ENCODE measurements at places on chromosomes 4 and X.

DNA sequence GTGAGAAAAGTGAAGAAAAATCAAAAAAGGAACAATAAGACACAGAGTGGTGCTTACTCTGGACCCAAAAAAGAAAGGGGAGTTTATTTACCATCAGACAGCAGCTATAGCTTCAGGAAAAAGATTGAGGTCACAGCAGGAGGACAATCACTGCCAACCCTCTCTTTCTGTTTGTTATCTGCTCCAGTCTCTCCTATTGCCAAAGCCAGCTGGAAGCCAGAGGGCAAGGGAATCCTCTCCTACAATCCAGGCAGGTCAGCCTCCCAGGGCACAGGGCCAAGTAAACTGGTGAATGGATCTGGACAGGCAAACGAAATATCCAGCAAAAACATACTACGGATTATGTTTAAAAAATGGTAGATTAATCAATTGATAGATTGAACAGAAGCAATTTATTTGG lies 306.9 kb upstream of the SLIT2 start:
- no peak for DNase-seq

GRCh38 chr4:87077914-87078585 lies 142.4 kb downstream of the KLHL8 start:
- no peak for DNase-seq

- no peak for DNase-seq
Measured at GRCh38 chrX:16917120-16917519, 29.3 kb upstream of the REPS2 start.

DNA sequence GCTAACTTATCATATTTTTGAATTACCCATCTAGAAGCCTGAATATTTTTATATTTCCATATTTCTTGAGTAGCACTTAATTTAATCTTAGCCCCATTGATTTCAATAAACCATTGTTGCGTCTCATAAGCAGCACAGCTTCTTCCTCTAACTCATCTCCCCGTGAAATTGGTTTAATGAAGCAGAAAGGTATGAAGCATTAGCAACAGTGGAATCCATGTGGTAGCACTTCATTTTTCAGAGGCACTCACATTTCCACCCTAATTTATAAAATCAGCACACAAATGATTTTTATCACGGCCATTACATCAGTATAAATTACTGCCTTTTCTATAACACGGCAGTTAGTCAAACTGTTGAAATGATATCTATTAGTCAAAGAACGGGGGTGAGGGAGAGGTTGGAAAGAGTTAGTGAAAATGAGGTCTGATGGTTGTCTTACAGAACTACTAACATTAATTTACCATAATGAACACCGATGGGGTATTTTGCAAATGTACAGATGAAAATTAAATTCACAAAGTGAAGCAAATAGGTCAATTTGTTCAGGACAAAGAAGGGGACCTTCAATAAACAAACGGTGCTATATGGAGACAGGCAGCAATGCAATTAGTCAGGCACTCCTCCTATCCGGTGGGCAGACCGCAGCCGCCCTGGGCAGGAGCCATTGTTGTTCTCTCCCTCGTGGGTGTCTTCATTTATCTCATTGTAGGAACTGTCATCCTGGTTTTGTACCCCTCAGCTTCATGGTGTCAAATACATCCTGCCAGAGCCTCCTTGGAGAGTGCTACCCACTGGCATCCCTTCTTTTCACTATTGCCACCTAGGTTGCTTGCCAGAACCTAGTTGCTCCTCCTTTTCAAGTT lies 205.7 kb downstream of the SOX3 start:
- DNase-seq: no peak

- no peak for DNase-seq
Measured at GRCh38 chrX:98111684-98112083, 1228.0 kb downstream of the RPA4 start.

GRCh38 chr4:162506253-162506652 lies 342.5 kb upstream of the FSTL5 start:
- DNase-seq: peak; percentile 6

DNA sequence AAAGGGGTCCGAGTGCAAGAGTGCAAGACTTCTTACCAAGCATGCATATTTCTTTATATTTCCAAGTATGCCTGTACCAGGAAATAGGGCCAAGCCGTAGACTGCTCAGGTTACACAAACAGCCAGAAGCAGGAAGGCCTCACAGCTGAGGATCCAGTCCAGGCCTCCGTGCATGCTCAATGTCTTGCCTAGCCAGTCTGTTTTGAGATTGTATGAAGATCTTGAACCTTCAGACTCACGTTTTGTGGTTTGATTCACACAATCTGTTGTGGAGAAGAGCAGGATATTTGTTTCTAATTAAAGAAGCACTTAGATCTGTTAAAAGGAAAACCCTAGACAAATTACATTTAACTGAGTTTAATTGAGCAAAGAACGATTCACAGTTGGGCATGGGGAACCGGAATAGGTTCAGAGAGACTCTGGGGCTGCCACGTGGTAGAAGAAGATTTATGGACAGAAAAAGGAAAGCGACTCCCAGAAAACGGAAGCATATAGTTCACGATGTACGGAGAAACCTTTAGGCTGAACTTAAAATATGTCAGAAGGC lies 1.2 kb downstream of the MGST2 start:
- peak; percentile 52 for DNase-seq

DNA sequence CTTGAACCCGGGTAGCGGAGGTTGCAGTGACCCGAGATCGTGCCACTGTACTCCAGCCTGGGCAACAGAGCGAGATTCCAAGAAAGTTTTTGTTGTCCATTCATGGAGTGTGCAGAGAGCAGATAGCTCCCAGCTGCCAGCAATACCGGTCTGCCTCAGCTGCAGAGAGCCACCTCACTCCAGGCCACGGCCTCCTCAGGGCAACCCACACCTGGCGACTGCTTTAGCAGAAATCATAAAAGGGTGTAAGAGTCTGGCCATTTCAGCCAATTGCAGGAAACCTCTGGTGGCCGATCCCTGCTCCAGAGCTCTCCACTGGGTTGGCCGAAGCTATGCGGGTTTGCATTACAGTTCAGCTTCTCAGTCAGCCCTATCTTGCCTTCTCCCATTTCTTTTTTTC lies 227.4 kb upstream of the BCOR start:
- no peak for DNase-seq

- DNase-seq: no peak
Measured at GRCh38 chr4:85556283-85556682, 81.3 kb downstream of the ARHGAP24 start.

DNA sequence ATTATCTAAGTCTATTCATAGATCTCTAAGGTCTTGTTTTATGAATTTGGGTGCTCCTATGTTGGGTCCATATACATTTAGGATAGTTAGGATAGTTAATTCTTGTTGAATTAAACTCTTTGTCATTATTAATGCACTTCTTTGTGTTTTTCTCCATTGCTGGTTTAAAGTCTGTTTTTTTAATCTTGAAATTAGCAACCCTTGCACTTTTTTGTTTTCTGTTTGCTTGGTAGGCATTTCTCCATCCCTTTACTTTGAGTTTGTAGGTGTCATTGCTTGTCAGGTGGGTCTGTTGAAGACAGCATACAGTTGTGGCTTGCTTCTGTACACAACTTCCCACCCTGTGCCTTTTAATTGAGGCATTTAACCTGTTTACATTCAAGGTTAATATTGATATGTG lies 434.8 kb downstream of the OPHN1 start:
- DNase-seq: no peak

- peak; percentile 11 for DNase-seq
Measured at GRCh38 chrX:18899796-18900380, 84.0 kb downstream of the PHKA2 start.

DNA sequence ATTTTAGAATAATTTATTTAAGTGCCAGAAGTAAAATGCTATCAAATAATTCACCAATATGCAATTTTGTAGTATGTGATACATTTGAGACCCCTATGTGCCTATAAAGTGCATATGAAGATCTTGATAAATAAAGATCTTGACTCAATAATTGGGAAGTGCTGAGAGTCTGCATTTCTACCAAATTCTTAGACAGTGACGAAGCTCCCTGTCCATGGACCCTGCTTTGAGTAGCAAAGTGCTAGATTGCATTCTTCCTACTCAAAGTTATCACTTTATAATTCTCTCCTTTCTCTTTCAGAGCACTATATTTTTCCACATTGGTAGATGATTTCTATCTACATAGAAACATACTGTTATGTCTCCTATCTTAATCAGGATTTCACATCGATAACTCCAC lies 1393.9 kb downstream of the ARAP2 start:
- DNase-seq: no peak

DNA sequence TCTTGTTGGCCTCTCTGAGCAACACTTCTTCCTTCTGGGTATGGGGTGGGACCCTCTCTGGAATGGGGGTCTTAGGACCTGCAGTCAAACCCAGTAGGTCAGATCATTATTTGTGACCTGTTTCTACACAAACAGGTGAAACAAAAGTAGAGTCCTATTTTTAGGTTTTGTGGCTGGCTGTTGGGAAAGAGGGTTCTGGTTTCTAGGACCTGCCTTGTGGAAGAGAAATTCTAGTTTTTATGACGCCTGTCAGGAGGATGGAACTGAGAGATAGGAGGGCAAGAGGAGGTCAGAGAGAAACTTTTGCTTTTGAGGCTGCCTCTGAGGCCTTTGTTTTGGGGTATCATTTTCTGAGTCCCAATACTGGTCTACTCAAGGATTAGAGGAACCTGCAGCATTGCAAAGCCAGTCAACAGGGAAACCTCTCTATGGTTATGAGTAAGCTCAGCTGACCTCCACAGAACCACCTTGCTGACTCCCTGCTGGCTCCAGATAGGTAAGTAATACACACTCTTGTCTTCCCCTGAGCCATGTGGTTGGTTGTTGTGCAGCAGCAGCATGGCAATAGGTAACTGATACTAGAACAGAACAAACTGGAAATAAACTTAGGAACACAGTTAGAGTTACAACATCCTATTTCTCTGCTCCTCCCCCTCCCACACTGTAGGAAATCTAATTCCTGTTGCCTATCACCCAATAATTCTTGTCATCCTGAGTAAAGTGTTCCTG lies 114.7 kb upstream of the VCX3B start:
- DNase-seq: no peak

- peak; percentile 21 for DNase-seq
Measured at GRCh38 chr4:67556436-67556835, 2.1 kb upstream of the STAP1 start.

- no peak for DNase-seq
Measured at GRCh38 chr4:40937140-40937725, 187.5 kb downstream of the NSUN7 start.

DNA sequence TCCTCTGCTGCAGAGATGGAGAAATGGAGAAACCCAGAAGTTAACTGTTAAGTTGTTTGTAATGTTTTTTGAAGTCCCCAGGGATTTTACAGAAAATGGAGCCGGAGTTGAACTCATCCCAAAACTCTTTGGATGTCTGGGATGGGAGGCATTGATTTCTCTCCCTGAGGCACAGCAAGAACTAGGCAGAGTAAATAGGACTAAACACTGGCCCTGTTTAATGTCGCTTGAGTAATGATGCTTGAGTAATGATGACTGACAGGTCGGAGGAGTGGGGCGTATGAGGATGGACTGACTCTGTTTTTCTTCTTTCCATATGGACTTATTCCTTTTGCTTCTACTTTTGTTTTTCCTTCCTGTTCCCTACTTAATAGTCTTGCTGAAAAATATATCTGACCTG lies 69.9 kb downstream of the ARHGAP10 start:
- DNase-seq: no peak

GRCh38 chr4:7902826-7903225 lies 36.8 kb downstream of the AFAP1 start:
- no peak for DNase-seq

DNA sequence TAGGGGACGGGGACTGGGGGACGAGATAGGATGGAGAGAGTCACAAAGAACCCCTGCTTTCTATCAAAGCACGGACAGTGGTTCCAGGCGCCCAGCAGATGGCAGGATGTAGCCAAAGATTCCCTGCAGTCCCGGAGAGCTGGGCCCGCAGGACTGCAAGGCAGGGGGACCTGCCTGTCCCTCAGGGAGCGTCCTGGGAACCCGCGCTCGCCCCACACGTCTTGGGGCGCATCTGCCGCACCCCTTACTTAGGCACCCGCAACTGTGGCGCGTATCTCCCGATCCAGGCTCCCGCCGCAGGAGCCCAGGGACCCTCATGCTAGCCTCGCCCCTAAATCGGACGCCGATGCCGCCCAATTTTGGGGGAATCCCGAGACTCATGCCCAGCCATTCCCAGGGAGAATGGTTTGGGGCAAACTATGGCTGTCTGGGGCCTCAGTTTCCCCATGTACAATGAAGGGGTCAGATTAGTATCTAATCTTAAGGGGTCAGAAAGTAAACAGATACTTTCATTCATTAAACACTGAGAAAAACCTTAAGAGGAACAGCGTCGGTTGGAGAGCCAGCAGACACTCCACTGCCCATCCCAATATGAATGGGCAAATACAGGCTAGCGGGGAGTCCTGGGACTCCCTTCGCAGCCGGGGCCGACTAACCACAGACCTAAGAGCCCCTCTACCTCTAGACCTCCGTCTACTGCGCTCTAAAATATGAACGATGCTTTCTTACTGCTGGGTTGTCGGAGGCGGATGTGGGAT lies 581 bp upstream of the STK32B start:
- peak; percentile 77 for DNase-seq

- DNase-seq: peak; percentile 12
Measured at GRCh38 chr4:147430111-147430510, 50.8 kb upstream of the EDNRA start.

- DNase-seq: no peak
Measured at GRCh38 chrX:41870719-41871151, 52.6 kb downstream of the CASK start.

GRCh38 chr4:11724731-11725130 lies 296.0 kb upstream of the HS3ST1 start:
- DNase-seq: peak; percentile 69

GRCh38 chrX:110417128-110417527 lies 58.5 kb downstream of the RTL9 start:
- no peak for DNase-seq

DNA sequence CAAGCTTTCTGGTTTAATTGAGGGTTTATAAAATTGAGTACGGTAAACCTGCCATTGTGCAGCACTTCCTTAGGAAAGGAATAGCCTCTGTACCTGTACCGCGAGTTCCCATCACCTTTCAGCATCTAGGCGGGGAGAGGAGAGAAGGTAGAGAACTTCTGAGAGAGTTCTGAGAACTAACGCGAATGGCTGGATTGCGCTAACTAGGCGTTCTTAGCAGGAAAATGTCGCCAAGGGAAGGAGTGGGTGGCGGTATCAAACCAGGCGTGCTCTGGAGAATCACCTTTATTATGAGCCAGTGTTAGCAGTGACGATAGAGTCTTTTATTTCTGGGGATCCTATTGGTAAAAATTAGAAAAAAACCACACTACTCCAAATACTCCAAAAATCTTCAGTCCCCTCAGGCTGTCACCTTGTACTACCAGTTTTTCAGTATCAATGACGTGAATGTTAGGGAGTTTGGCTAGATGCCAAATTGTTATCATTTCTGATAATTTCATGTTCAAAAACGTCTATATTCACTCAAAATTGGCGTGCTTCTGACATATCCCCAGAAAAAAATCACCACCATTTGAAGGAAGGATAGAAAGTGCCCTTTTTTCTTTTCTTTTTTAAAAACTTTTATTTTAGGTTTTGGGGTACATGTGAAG lies 1.4 kb downstream of the UGT8 start:
- no peak for DNase-seq

DNA sequence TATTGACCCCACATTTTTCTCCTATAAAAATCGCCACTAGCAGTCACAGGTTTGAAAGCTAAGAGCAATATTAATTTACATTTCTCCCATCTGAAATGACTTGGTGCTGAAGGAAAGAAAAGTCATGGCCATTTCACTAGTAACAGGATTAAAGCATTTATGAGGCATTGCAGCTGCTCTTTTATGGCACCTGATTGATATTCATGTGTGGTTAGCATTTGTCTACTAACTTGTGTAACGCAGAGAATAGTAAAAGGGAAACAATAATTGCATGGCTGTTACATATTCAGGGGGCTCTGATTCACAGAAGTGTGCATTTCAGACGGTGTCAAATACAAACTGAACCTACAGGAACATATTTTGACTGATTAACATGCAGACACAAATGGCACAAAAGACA lies 5.2 kb downstream of the PCDH19 start:
- DNase-seq: no peak

Data from fibroblast of mammary gland (primary cell).